ENCODE measurements at places on chromosomes 2 and 18.

DNA sequence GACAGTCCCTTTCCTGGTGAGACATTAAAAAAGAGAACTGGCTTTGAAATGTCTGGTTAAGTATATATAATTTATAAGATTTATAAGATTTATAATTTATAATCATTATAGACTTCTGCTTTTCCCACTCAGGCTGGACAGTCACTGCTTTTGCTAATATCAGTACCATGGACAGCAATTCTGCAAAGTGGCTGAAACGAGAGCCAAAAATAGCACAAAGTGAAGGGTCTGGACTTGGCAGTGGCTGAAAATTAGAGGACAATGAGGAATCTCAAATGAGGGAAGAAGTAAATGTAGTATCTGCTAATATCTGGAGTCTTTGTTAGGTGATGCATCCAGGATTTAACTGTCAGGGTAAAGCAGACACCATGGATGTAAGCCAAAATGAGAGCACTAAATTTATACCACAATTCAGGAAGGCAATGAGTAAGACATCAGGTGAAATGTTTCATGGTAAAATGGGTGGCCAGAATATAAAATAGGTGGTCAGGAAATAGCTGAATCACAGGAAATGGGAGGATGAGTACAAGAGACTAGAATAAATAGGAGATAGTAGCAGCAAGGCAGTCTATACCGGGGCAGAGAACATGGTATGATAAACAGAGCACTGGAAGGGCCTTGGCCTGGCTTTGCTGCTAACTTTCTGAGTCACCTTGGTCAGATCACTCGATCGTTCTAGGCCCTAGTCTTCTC, 39.6 kb upstream of the BOD1L2 start:
- DNase-seq, result no peak

- no peak for DNase-seq
Measured at GRCh38 chr18:12990641-12990966, 558 bp upstream of the CEP192 start.

DNA sequence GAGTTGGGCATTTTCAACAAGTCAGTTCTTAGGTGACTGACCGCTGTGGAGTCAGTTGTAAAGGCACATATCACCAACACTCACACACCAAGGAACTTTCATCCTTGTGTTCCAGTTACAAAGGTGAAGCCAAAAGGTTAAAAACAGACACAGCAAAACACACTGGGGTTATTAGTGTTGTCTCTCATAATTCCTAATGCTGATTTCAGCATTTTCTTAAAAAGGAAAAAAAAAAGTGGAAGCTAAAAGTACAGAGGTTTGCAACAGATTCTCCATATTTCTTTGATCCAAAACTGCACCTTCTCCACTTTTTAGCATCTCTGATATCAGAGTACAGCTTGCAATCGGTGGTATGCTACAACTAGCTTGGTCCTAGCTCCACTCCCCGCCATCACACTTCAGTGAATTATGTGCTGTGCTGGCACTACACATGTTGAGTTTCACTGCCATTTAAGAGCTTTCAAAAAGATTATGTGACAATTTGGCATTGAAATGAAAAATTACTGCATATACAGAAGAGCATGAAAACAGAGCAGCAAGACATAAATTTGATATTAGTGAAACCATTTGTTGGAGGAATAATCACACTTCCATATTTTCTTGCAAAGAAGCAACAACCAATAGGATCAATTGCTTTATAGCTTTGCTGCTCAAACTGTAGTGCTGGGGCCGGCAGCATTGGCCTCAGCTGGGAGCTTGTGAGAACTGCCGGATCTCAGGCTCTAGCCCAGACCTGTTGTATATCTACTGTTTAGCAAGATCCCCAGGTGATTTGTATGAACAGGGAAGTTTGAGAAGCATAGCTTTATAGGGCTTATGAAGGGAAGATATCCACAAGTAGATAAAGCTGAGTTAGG, 62.3 kb upstream of the DAPL1 start:
- no peak for DNase-seq

GRCh38 chr18:961644-962355, 57.1 kb downstream of the ADCYAP1 start:
- DNase-seq, result no peak

Data from stimulated activated CD4-positive, alpha-beta T cell treated with anti-CD3 and anti-CD28 coated beads, Interleukin-1b, Interleukin-23, amount 100 ng/mL, for 1 hour (primary cell).